ENCODE measurements at places on chromosomes 1 and 21.

DNA sequence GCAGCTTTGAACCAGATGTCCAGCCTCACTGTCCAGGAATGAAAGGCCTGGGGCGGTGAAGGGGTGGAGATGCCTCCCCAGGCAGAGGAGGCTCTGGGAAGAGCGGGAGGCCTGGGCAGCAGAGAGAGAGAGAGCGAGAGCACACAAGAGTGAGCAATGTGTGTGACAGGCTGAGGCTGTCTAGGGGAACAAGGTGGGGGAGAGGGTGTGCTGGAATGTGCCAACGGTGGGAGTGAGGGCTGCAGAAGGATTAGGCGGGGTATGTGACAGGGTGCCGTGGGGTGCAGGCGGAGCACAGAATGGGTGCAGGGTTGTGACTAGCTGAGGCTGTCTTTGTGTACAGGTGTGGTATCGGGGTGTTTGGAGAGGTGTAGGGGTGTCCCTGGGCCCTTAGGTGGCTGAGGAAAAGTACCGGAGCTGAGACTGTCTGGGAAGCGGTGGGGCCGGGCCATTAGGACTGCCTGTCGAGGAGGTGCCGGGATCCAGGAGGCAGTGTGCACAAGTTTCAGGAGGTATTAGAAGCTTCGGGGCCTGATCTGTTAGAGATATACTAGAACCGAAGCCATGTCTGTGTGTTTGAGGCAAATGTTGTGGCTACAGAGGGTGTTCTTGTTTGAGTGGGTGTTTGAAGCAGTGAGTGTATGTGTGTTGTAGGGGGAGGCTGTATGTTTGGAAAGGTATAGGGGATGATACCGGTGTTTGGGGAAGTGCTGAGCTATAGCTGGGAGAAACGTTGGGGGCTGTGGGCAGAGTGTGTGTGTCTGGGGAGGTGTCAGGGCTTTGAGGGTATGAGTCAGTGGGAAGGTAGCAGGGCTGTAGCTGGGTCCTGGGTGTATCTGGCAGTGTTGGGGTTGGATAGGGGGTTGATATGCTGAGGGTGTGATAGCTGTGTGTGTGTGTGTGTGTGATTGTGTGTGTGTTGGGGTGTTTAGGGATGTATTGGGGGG is 9.1 kb downstream of the AHDC1 start:
- DNase-seq = no peak

DNA sequence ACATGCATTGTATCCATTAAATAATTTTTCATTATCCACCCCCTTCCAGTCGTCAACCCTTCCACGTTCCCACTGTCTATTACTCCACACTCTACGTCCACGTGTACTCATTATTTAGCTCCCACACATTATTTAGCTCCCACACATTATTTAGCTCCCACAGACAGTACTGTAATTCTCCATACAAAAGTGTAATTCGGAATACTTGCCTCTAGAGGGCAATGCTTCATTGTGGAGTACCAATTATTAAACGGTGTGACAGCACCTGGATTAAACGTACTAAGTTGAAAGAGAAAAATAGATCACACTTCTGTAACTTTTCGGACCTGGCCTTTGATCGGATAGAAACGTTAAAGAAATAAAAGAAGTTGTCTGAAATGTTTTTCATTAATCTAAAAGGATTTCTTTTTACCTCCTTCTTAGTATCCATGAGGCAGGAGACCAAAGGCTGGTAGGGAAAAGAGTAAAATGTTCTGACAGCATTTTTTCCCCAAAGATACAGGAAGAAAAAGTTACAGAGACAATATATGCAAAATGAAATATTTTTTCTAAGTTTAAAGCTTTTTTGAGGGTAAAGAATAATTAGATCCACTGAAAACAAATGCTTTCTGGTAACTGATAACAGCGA is 99.2 kb downstream of the LHX8 start:
- no peak for DNase-seq

- DNase-seq = peak; percentile 31
These were observed 673 bp downstream of the CD46 start for GRCh38 chr1:207752456-207752998.

DNA sequence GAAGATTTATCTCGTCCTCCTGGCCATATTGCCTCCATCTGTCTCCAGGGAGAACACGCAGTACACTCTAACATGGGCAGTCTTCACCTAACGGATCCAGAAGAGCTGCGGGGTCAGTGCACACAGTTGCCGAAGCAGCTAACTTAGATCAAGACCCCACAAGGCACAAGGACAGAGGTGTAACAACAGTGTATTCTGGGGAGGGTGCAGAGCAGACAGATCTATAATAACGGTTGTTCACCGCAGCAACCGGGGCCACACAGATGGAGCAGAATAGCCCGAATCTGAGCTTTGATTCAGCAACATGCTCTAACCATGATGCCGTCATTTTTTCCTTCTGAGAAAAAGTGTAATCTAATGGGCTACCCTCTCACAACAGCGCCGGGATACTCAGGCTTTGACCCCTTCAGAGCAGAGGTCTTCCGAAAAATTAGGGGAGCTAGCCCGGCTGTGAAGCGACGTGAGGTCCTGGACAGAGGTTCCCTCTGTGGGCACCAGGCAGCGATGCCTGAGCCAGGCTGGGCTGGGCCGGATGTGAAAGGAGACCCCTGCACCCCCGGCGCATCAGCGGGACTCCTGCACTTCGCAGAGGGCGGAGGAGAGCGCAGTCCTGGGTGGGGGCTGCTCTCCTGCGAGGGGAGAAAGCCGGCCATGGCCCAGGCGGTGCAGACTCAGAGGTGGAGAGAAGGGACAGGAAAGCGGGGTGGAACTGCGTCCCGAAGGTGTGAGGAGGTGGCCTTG is 57.5 kb downstream of the BCL9 start:
- DNase-seq = peak; percentile 58

- DNase-seq = no peak
These were observed 115.2 kb downstream of the ROR1 start for GRCh38 chr1:63888984-63889383.
